ENCODE measurements at places on chromosomes 12 and 14. TPM values are rescaled to one million over a fixed set of nuclear protein-coding genes. Genes with fewer than 3 reads are reported as not detected.

Gene ST8SIA1
- total RNA-seq, result 11.2 TPM

- H3K4me3 ChIP-seq, result no peak overlapping the region
- no peaks in the 10 kb centered on the region for H3K4me1 ChIP-seq
- H3K27me3 ChIP-seq, result no peaks in the 10 kb centered on the region
- no peak for DNase-seq
- no peaks in the 10 kb centered on the region for H3K36me3 ChIP-seq
- no peak overlapping the region for H3K27ac ChIP-seq
Measured at GRCh38 chr12:118183711-118184110, 47.8 kb downstream of the PEBP1 start.

DNA sequence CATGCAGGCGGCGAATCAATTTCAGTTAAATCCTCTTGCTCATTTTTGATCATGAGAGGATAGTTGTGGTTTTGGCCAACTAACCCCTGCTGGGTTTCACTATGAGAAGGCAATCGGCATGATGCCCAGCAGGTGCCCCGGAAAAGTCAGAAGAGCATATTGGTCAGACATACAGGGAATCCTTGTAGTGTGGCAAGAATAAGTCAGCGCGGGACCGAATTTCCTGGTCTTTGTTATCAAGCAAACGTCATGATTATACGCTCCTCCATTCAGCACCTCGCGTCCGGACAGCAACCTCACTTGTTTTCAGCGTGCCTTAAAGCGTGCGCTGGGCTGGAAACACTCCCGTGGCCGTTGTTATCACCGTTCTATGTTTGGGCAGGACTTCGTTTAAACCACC is 1.8 kb downstream of the TBC1D30 start:
- peaks cover 11% of the 10 kb centered on the region for H3K4me1 ChIP-seq
- H3K27me3 ChIP-seq, result peaks cover 15% of the 10 kb centered on the region
- DNase-seq, result peak; percentile 28
- no peak overlapping the region for H3K27ac ChIP-seq
- H3K4me3 ChIP-seq, result no peak overlapping the region

- H3K27ac ChIP-seq, result peak overlapping the region; percentile 77
- no peak overlapping the region for H3K4me3 ChIP-seq
- no peaks in the 10 kb centered on the region for H3K4me1 ChIP-seq
Measured at GRCh38 chr14:61476754-61477410, 155.5 kb downstream of the PRKCH start.

DNA sequence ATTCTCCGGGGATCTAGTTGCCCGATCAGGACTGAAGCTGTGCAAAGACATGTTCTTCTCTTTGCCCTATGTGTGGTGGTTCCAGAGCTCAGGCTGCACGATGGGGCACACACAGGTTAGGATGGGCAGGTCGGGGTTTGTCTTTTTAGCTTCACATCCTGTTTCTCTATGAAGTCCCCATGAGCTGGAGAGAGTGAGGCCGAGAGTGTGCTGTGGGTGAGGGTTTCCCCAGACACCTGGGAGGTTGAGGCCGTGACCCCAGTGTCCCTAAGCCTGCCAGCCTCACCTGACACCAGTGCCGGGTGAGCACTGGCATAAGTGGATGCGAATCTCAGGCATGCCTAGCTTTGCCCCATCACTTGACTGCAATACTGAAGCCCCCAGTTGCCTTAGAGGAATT is 32.9 kb upstream of the IGF1 start:
- no peaks in the 10 kb centered on the region for H3K36me3 ChIP-seq
- no peak overlapping the region for H3K4me3 ChIP-seq
- H3K4me1 ChIP-seq, result no peaks in the 10 kb centered on the region
- H3K27ac ChIP-seq, result no peak overlapping the region
- DNase-seq, result no peak

Gene LRTM2
- not detected for total RNA-seq

DNA sequence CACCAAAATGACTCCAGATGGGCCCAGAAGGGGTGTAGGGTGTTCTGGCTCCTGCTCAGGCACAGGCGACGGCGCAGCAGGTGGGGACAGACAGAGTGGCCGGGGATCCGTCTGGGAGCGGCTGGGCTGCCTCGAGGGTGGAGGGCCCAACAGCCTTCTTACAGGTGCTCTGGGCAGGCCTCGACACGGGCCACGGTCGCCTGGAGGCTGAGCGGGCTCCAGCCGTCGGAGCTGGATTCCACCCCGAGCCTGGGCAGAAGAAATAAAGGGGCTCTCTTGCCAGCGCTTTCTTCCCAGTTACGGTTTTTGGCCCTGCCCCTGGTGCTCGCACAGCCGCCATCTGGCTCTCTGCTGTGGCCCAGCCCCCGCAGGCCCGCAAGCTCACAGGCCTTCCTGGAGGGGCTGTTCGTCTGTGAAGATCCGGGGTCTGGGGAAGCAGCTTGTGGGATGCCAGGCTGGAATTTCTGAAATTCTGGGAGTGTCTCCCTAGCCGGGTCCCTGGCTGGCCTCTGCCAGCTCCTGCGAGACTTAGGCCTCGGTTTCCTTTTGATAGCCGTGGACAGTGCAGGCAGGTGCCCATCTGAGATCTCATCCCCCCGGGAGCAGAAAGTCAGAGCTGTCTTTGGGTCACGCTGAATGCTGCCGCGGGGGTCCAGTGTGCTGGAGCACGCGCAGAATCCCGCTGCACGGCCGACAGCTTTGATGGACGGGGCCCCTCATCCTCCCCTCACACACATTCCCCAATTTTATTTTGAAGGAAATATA is 122.7 kb downstream of the PAPOLA start:
- no peaks in the 10 kb centered on the region for H3K36me3 ChIP-seq
- H3K27ac ChIP-seq, result no peak overlapping the region
- H3K4me3 ChIP-seq, result no peak overlapping the region
- no peak for DNase-seq
- no peaks in the 10 kb centered on the region for H3K4me1 ChIP-seq

DNA sequence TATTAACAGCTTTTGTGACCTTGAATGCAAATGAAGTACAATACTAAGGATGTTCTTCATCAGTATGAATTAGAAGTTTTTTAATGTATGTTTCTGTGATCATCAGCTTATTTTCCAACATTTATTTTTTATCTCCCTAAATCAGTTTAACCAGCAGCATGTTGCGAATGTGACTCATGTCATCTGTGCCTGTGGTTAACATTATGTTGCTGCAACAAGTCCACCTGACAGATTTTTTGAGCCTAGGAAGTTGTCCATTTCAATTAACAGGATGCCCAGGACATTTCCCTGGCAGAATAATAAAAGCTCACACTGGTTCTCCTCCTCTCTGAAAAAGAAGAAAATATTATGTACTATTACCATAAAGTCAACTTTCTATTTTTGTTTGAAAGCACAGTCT is 155.5 kb downstream of the SYT1 start:
- H3K27me3 ChIP-seq, result no peaks in the 10 kb centered on the region
- H3K36me3 ChIP-seq, result no peaks in the 10 kb centered on the region
- no peaks in the 10 kb centered on the region for H3K4me1 ChIP-seq
- no peak overlapping the region for H3K27ac ChIP-seq
- H3K4me3 ChIP-seq, result no peak overlapping the region

DNA sequence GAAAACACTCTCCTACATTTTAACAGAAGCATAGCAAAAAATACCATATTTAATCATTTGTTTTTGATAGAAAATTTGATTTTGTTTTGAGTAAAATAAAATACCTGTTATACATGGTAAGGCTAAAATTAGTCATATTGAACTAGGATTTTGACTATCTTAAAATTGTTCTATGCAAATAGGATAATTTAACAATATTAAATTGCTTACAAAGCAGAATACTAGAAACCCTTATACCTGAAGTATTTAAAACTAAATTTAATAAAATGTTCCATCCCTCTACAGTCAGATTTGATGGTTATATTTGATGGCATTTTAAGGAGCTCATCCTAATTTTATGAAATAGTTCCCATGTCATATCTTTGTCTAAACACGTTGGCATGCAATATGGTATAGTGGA is 323.2 kb downstream of the GPHN start:
- no peaks in the 10 kb centered on the region for H3K27me3 ChIP-seq
- H3K36me3 ChIP-seq, result no peaks in the 10 kb centered on the region
- no peak overlapping the region for H3K27ac ChIP-seq
- DNase-seq, result no peak

- no peak for DNase-seq
- no peak overlapping the region for H3K27ac ChIP-seq
- H3K36me3 ChIP-seq, result no peaks in the 10 kb centered on the region
- no peaks in the 10 kb centered on the region for H3K4me1 ChIP-seq
- no peaks in the 10 kb centered on the region for H3K27me3 ChIP-seq
Measured at GRCh38 chr12:124852329-124852831, 11.3 kb downstream of the SCARB1 start.

Gene FZD10
- 2.3 TPM for total RNA-seq

GRCh38 chr12:130954544-130954831 is 781 bp downstream of the ADGRD1 start:
- no peaks in the 10 kb centered on the region for H3K36me3 ChIP-seq
- no peaks in the 10 kb centered on the region for H3K27me3 ChIP-seq
- no peak for DNase-seq
- peak overlapping the region; percentile 42 for H3K4me3 ChIP-seq

DNA sequence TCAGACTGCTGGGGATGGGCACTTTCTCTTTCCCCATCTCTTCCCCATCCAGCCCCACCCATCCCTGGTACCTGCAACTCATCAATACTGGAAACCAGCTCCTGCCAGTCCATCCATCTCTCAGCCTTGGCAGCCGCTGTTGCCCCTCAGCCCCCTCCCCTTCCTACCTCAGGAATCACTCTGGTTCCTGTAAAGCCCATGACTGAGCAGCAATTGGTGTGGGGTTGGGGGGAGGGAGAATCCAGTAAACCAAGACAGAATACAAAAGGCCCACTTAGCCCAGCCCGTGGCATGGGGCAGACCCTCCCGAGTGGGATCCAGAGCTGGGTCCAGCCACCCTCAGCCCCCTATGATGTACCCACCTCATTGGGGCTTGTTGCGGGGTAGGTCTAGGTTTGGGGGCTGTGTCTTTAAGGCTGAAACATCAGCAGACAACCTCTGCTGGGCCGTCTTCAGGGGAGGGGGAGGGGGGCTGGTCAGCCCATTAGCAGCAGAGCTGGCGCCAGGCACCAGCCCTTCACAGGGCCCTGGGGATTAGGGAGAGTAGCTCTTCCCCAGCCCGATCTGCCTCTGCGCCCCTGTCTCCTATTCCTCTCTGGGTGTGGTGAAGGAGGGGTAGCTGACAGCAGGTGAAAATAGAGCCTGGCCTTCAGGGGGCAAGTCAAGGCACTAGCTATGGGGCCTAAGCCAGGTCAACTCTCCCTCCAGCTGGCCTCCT is 702 bp upstream of the PRPH start:
- peaks cover 35% of the 10 kb centered on the region for H3K27me3 ChIP-seq
- H3K36me3 ChIP-seq, result no peaks in the 10 kb centered on the region
- H3K27ac ChIP-seq, result no peak overlapping the region
- DNase-seq, result no peak

DNA sequence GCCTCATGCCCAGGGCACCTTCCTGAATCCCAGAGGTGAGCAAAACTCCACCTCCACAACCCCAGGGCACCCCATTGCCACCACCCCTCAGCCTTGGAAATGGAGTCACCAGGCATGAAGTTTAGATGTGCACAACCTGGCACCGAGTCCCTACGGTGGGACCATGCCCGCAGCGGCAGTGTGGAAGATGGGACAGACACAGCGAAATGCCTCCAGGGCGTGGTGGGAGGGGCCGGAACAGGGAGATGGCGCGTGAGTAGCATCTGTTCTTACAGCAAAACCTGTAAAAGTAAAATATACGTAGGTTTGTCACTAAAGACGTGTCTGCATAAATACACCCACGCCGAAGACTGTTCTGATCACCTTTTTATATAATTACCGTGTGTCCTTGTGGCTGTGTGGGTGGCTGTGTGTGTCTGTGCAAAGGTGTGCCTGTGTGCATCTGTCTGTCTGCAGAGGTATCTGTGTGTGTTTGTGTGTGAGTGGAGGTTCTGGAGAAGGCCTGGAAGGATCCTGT is 17.4 kb upstream of the DEGS2 start:
- no peak overlapping the region for H3K27ac ChIP-seq
- H3K4me3 ChIP-seq, result no peak overlapping the region
- no peak for DNase-seq
- H3K36me3 ChIP-seq, result no peaks in the 10 kb centered on the region

Gene TMEM119
- total RNA-seq, result 9.1 TPM

DNA sequence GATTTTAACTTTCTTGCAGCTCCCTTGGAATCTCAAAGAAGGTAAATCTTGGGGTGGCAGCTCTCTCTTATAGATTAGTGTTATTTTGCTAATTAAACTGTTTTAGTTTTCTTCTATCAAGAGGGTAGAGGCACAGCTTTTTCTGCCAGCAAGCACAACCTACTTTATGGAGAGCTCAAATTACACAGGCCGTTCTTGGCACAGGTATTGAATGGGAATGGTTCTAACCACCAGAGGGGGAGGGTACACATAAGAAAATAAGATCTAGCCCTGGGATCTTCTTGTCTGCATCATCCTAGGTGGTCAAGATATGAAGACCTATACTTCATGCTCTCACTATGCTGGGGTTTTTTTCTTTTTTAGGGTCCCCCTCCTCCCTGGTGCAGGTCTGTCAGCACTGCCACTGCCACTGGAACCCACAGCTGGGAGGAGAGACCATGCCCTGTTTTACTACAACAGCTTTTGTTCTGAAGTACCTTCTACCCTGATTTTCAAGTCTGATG is 48.6 kb upstream of the STAC3 start:
- H3K27ac ChIP-seq, result no peak overlapping the region
- no peaks in the 10 kb centered on the region for H3K27me3 ChIP-seq
- DNase-seq, result no peak

GRCh38 chr12:57500213-57500612 is 12.3 kb downstream of the MARS1 start:
- H3K36me3 ChIP-seq, result no peaks in the 10 kb centered on the region
- H3K27me3 ChIP-seq, result no peaks in the 10 kb centered on the region
- H3K4me1 ChIP-seq, result no peaks in the 10 kb centered on the region
- H3K27ac ChIP-seq, result no peak overlapping the region
- DNase-seq, result no peak

GRCh38 chr14:59870277-59871165 is at the start of gene RTN1:
RTN1 (minus strand) TSS chr14:59870776; CDS start chr14:59870630, 146 bp downstream.
- no peak for DNase-seq
- peak within 1 kb of the TSS; percentile 17 for H3K4me3 ChIP-seq
- H3K27me3 ChIP-seq, result no peaks in the 10 kb centered on the region
- no peaks in the 10 kb centered on the region for H3K4me1 ChIP-seq

DNA sequence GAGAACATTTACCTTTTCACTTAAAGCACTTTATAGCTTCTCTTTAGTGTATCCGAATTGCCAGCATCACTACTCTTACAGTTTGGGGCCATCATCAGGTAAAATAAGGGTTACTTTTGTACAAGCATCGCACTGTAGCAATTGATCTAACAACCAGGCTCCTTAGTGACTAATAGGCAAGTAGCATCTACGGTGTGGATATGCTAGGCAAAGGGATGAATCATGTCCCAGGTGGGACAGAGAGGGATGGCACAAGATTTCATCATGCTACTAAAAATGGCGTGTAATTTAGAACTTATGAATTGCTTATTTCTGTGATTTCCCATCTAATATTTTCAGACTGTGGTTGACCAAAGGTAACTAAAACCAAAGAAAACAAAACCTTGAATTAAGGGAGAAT is 582.3 kb downstream of the KCNH5 start:
- no peak for DNase-seq
- H3K27ac ChIP-seq, result no peak overlapping the region
- no peaks in the 10 kb centered on the region for H3K4me1 ChIP-seq
- H3K36me3 ChIP-seq, result no peaks in the 10 kb centered on the region

- H3K4me3 ChIP-seq, result no peak overlapping the region
- peaks cover 3% of the 10 kb centered on the region for H3K4me1 ChIP-seq
- H3K27ac ChIP-seq, result peak overlapping the region; percentile 84
- no peaks in the 10 kb centered on the region for H3K36me3 ChIP-seq
- DNase-seq, result no peak
Measured at GRCh38 chr12:108304633-108305032, 34.5 kb downstream of the CMKLR1 start.
